ENCODE measurements at places on chromosomes 7 and 10. TPM values are rescaled to one million over a fixed set of nuclear protein-coding genes. Genes with fewer than 3 reads are reported as not detected.

ALKBH4 gene
- total RNA-seq, result 9.9 TPM

SP4 gene
- 20.4 TPM for total RNA-seq

RSPH10B gene
- total RNA-seq, result not detected

TBX20 gene
- 0.24 TPM for total RNA-seq

NME8 gene
- total RNA-seq, result not detected

GRCh38 chr10:77643795-77644468 lies 6.3 kb upstream of the KCNMA1 start:
- H3K36me3 ChIP-seq, result no peaks in the 10 kb centered on the region
- no peak overlapping the region for H3K4me3 ChIP-seq
- H3K27ac ChIP-seq, result no peak overlapping the region
- peak; percentile 68 for DNase-seq

DNA sequence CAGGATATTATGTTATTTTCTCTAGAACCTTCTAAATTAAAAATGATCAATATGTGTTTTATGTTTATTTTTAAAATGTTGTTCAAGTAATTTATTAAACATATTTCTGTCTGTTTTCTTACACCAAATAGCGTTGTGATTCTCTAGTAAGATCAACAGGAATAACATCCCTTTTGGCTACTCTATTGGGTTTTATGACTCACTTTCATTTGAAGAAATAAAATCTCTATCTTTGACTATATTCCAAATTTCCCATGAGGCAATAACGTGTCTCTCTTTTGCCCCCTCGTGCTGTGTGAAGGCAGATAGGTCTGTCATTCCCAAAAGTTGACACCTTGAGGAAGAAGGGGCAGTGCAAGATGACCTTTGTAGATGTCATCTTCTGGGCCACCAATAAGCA lies 40.9 kb downstream of the ITGA8 start:
- H3K27ac ChIP-seq, result no peak overlapping the region
- no peak overlapping the region for H3K4me3 ChIP-seq
- peaks cover 10% of the 10 kb centered on the region for H3K27me3 ChIP-seq
- H3K4me1 ChIP-seq, result no peaks in the 10 kb centered on the region
- H3K36me3 ChIP-seq, result no peaks in the 10 kb centered on the region

GRCh38 chr10:32000937-32001336 lies 55.3 kb downstream of the KIF5B start:
- H3K4me1 ChIP-seq, result peaks cover 8% of the 10 kb centered on the region
- no peaks in the 10 kb centered on the region for H3K27me3 ChIP-seq
- H3K36me3 ChIP-seq, result peaks cover 4% of the 10 kb centered on the region
- DNase-seq, result no peak
- H3K4me3 ChIP-seq, result no peak overlapping the region

GRCh38 chr7:77419102-77419501 lies 3.0 kb upstream of the GSAP start:
- DNase-seq, result no peak
- H3K36me3 ChIP-seq, result no peaks in the 10 kb centered on the region
- peaks cover 10% of the 10 kb centered on the region for H3K27me3 ChIP-seq
- H3K4me1 ChIP-seq, result peaks cover 21% of the 10 kb centered on the region

GRCh38 chr10:84540022-84540616 lies 211.7 kb downstream of the CCSER2 start:
- no peak for DNase-seq
- peak overlapping the region; percentile 73 for H3K4me3 ChIP-seq
- peaks cover 13% of the 10 kb centered on the region for H3K4me1 ChIP-seq
- no peaks in the 10 kb centered on the region for H3K36me3 ChIP-seq

DNA sequence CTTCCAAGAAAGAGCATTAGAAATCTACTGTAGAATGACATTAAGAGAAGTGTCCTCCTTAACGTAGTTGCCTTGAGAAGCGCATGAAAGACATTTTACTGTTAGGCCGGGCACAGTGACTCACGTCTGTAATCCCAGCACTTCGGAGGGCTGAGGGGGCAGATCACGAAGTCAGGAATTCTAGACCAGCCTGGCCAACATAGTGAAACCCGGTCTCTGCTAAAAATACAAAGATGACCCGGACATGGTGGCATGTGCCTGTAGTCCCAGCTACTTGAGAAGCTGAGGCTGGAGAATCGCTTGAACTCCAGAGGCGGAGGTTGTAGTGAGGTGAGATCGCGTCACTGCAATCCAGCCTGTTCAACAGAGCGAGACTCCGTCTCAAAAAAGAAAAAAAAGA lies 28.9 kb downstream of the TARP start:
- DNase-seq, result no peak
- H3K4me1 ChIP-seq, result peaks cover 4% of the 10 kb centered on the region
- H3K27ac ChIP-seq, result no peak overlapping the region
- H3K27me3 ChIP-seq, result peaks cover 3% of the 10 kb centered on the region
- no peak overlapping the region for H3K4me3 ChIP-seq
- peaks cover 7% of the 10 kb centered on the region for H3K36me3 ChIP-seq

DNA sequence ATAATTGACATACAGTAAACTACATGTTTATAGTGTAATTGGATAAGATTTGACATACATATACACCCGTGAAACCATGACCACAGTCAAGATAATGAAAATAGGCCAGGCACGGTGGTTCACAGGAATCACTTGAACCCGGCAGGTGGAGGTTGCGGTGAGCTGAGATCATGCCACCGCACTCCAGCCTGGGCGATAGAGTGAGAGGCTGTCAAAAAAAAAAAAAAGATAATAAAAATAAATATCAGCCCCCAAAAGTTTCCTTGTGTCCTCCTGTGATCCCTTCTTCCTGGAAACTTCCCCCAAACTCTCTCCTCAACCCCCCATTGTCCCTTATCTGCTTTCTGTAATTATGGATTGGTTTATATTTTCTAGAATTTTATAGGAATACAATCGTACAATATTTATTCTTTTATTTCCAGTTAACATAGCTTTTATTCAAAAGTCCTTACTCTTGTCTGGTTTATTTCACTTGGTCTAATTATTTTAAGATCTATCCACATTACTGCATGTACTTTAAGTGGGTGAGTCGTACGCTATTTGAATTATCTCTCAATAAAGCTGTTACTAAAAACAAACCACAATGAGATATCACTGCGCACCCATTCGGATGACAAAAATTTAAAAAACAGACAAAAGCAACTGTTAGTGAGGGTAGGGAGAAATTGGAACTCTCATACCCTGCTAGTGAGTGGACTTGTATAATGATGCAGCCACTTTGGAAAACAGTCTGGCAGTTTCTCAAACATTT lies 30.1 kb upstream of the TNPO3 start:
- no peak for DNase-seq
- no peaks in the 10 kb centered on the region for H3K27me3 ChIP-seq

GRCh38 chr7:155457544-155458110 lies 302 bp upstream of the EN2 start:
- no peak overlapping the region for H3K4me3 ChIP-seq
- no peak for DNase-seq
- H3K27me3 ChIP-seq, result peaks cover 72% of the 10 kb centered on the region
- H3K4me1 ChIP-seq, result peaks cover 9% of the 10 kb centered on the region

GRCh38 chr10:93039721-93040120 lies 20.9 kb upstream of the CYP26C1 start:
- no peaks in the 10 kb centered on the region for H3K27me3 ChIP-seq
- no peak overlapping the region for H3K27ac ChIP-seq
- no peaks in the 10 kb centered on the region for H3K4me1 ChIP-seq
- no peaks in the 10 kb centered on the region for H3K36me3 ChIP-seq
- peak; percentile 60 for DNase-seq

GRCh38 chr10:62001898-62002297 lies 100.4 kb downstream of the ARID5B start:
- peaks cover 87% of the 10 kb centered on the region for H3K36me3 ChIP-seq
- DNase-seq, result no peak
- H3K27ac ChIP-seq, result peak overlapping the region; percentile 85
- peaks cover 60% of the 10 kb centered on the region for H3K4me1 ChIP-seq
- H3K27me3 ChIP-seq, result no peaks in the 10 kb centered on the region
- peak overlapping the region; percentile 62 for H3K4me3 ChIP-seq

DNA sequence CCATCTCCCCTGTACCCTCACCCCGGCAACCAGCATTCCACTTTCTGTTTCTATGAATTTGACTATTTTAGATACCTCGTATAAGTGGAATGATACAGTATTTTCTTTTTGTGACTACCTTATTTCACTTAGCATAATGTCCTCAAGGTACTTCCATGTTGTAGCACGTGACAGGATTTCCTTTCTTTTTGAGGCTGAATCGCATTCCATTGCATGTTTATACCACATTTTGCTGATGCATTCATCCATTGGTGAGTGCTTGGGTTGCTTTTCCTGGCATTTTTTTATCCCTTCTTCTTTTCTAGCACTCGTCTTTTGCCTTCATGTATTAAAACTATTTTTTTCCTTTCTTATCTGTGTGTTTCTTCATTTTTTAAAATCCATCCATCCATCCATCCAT lies 22.3 kb upstream of the EXOC6 start:
- H3K36me3 ChIP-seq, result peaks cover 2% of the 10 kb centered on the region
- no peak overlapping the region for H3K4me3 ChIP-seq
- peaks cover 16% of the 10 kb centered on the region for H3K4me1 ChIP-seq
- no peak overlapping the region for H3K27ac ChIP-seq
- H3K27me3 ChIP-seq, result no peaks in the 10 kb centered on the region

DNA sequence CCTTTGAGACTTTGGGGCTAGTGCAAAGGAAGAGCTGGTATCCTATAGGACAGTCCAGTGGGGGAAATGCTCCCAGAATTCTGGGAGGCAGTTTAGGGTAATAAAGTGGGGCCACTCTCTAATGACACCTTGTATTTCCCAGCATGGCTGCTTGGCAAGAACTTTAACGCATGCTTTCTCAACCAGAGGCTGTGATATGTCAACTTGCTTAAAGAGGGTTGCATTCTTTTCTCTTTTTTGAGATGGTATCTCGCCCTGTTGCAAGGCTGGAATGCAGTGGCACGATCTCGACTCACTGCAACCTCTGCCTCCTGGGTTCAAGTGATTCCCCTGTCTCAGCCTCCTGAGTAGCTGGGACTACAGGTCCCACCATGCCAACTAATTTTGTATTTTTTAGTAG lies 38.4 kb downstream of the ALDH18A1 start:
- peaks cover 65% of the 10 kb centered on the region for H3K36me3 ChIP-seq
- H3K27me3 ChIP-seq, result no peaks in the 10 kb centered on the region
- no peak for DNase-seq
- no peak overlapping the region for H3K4me3 ChIP-seq
- H3K27ac ChIP-seq, result no peak overlapping the region

DNA sequence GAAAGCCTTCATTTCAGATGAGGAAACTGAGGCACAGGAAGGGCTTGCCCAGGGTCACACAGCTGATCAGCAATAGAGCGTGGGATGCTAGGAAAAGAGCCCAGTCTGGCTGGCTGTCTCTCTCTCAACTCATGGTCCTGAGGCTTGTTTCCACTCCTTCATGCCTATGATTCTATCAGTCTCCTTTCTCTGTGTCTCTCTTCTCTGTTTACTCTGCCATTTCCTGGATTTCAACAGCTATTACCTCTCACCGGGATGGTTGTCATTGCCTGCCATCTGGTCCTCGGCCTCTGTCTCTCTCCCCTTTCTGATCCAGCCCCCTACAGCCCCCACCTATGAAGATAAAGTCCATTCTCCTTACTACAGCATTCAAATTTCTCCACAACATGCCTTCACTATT lies 93.3 kb upstream of the AGBL3 start:
- peaks cover 2% of the 10 kb centered on the region for H3K4me1 ChIP-seq
- H3K27me3 ChIP-seq, result peaks cover 2% of the 10 kb centered on the region
- no peak overlapping the region for H3K4me3 ChIP-seq
- H3K27ac ChIP-seq, result no peak overlapping the region
- no peak for DNase-seq
- H3K36me3 ChIP-seq, result no peaks in the 10 kb centered on the region

GRCh38 chr7:47361746-47362215 lies 220.1 kb downstream of the TNS3 start:
- DNase-seq, result peak; percentile 54
- H3K36me3 ChIP-seq, result no peaks in the 10 kb centered on the region
- H3K27me3 ChIP-seq, result no peaks in the 10 kb centered on the region
- H3K27ac ChIP-seq, result peak overlapping the region; percentile 61
- no peak overlapping the region for H3K4me3 ChIP-seq

GRCh38 chr7:13628239-13629001 lies 361.0 kb downstream of the ETV1 start:
- H3K36me3 ChIP-seq, result no peaks in the 10 kb centered on the region
- no peaks in the 10 kb centered on the region for H3K27me3 ChIP-seq

- H3K36me3 ChIP-seq, result no peaks in the 10 kb centered on the region
- no peak overlapping the region for H3K4me3 ChIP-seq
- peaks cover 29% of the 10 kb centered on the region for H3K4me1 ChIP-seq
- peaks cover 16% of the 10 kb centered on the region for H3K27me3 ChIP-seq
- peak overlapping the region; percentile 14 for H3K27ac ChIP-seq
Measured at GRCh38 chr7:23893176-23893941, 183.3 kb downstream of the STK31 start.

DNA sequence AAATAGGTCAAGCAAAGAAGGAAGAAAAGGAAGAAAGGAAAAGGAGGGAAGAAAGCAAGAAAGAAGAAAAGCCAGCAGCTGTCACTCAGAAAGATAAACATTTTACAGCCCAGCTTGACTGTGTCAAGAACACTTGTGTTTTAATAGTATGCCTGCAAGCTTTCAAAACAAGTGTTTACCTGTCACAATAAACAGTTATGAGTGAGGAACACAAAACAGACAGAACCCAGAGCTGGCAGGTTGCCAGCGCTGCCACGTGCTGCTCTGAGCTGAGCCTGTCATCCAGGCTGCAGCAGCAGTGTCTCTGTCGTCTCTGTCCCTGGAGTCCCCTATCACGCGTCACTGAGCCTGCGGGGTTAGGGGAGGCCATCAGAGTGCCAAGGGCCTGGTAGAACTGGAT lies 827.6 kb upstream of the AUTS2 start:
- no peak for DNase-seq
- H3K27me3 ChIP-seq, result no peaks in the 10 kb centered on the region
- H3K4me1 ChIP-seq, result no peaks in the 10 kb centered on the region
- H3K36me3 ChIP-seq, result peaks cover 2% of the 10 kb centered on the region
- H3K4me3 ChIP-seq, result no peak overlapping the region
- H3K27ac ChIP-seq, result no peak overlapping the region

DNA sequence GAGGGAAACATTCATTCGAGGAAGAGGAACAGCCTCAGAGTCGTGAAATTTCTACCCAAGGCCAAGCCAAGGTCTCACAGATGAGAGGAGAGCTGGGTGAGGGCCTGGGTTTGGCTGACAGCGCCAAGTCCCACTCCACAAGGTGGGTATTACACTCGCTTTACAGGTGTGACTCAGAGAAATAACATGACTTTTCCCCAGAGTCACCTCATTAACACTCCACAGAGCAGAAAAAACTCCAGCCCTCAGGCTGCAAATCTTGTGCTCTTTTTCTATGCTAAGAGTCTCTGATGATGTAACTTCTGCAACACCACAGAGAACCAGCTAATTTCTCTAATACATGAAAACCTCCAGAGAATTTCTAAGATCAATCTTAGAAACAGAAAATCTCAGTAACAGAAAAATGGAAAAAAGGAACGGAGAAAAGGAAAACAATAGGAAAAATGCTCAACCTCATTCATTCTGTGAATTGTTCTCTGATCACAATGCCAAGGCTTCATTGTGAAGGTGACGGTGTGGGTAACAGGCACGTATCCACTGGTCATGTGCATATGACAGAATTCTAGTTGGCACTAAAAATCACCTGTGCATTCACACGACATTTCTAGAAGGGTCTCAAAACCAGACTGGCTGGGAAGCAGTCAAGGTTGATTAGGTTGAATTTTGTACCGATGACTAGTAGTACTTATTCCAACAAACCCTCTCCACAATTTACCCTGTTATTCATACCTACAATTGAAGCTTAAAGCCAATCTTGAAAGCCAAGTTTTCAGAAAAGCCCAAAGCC lies 20.3 kb downstream of the YWHAG start:
- H3K4me1 ChIP-seq, result peaks cover 41% of the 10 kb centered on the region
- no peak overlapping the region for H3K27ac ChIP-seq
- no peak for DNase-seq
- H3K36me3 ChIP-seq, result peaks cover 54% of the 10 kb centered on the region
- no peaks in the 10 kb centered on the region for H3K27me3 ChIP-seq
- H3K4me3 ChIP-seq, result no peak overlapping the region
